Hippocampal formation (tissue), 2 donors: ENCODE measurements at places on chromosomes 6 and 20.

DNA sequence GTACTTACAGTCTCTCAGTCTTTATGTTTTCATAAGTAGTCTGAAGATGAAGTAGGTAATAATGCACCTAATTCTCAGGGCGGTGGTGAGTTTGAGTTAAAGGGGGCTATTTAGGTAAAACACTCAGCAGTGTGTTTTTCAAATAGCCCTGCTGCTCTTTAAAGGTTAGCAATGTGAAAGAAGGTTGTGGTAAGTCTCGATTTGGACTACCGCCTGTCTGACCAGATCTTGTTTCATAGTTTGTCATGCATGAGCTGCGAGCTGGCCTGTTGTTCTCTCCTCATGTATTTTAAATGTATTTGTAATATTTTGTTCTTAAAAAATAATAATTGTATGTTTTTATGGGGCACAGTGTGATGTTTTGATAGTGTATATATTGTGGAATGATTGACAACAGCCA, 340.2 kb downstream of the DHX35 start:
- no peak for DNase-seq

DNA sequence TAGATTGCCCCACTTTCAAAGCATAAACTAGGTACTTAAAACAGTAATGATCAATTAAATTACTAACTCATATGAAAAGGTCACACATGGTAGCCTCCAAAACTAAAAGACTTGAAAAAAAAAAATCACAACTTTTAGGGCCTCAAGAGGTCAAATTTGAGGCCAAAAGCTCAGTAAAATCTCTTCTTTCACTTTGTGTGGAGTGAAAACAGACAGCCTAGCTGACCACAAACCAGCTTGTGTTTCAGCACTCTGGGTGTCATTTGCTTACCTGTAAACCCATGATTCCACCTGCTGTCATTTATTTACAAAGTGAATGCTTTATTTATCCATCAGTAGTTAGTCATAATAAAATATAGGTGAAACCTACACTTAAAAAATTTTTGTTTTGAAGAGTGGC, 34.0 kb downstream of the GNAS start:
- DNase-seq = no peak

DNA sequence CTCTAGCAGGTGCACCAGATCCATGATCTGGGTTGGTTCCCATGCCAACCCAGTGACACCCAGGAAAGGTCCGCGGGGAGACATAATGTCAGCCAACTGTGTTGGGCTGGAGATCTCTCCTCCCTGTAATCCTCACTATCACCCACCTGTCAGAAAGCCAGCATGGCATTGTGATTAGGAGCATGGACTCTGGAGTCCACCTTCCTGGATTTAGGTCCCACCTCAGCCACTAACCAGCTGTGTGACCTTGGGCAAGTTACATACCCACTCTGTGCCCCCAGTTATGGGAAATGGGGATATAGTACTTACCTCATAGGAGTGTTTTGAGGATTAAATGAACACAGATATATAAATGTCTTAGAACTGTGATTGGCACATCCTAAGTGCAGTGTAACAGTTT, 97.9 kb downstream of the ZDHHC14 start:
- no peak for DNase-seq

DNA sequence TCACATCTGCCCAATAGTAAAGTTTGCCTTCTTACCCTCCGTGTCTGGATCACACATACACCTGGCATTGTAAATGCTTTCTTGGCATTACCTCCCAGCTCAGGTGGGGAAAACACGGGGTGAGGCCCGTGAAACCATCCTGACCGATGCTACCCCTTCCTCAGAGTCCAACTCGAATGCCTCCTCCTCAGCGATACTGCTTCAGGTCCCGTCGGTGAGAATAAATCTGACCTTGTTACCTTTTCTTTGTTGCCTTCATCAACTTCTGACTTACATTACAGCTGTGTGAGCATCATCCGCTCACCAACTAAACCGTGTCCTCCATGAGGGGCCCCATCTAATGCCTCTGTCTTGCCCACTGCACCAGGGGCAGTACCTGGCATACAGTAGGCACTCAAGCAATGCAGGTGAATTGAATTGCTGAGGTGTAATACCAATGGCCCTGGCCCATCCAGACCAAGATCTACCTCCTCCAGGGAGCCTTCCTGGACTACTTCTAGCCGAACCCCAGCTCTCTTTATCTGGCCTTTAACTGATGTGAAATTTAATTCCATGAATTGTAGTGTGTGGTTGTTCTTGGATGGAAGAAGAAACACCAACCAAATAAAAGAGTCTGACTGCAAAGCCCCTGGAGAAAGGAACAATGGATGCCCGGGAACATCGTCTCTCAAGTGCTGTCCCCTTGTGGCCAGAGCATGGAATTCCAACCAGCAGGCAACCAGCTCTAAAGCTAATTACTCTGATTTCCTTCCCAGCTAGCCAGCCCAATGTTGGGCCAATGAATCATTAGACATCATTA, 141.5 kb downstream of the ANKRD60 start:
- no peak for DNase-seq

GRCh38 chr20:38135271-38135650, 29.8 kb downstream of the TGM2 start:
- no peak for DNase-seq

DNA sequence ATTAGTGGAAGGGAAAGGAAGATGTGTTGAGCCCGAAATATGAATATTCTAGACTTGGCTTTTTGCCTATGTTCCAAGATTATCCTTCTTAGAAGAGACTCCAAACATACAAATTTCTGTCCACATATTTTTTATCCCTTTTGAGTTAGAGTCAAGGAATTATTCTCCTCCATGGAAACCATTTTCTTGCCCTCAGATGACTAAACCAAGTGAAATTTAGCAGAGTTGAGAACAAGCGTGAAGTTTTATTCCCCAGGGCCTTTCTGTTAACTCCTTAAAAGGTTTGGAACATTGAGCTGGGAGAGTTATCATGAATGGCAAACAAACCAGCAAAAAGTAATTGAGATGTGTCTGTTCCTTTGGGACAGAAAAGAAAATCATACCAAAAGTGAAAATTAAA, 286.1 kb upstream of the PLCB4 start:
- no peak for DNase-seq

- no peak for DNase-seq
Observed at GRCh38 chr20:40743141-40743775, 54.2 kb upstream of the MAFB start.

- no peak for DNase-seq
Observed at GRCh38 chr20:17681726-17682102, 328 bp downstream of the RRBP1 start.

- no peak for DNase-seq
Observed at GRCh38 chr20:8094850-8095249, 37.2 kb upstream of the PLCB1 start.

DNA sequence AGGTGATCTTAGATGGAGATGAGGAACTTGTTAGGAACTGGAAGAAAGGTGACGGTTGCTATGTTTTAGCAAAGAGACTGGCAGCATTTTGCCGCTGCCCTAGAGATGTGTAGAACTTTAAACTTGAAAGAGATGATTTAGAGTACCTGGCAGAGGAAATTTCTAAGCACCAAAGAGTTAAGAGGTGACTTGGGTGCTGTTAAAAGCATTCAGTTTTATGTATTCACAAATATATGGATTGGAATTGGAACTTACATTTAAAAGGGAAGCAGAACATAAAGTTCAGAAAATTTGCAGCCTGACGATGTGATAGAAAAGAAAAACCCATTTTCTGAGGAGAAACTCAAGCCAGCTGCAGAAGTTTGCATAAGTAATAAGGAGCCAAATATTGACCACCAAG, 176.3 kb downstream of the MOXD1 start:
- DNase-seq = no peak

- DNase-seq = no peak
Observed at GRCh38 chr6:93036835-93037234, 382.5 kb downstream of the EPHA7 start.

GRCh38 chr20:15654208-15654649, 919.0 kb downstream of the KIF16B start:
- DNase-seq = peak; percentile 38

GRCh38 chr6:148608199-148608951, 138.5 kb upstream of the UST start:
- no peak for DNase-seq

GRCh38 chr6:138339024-138339423, 38.7 kb upstream of the SMIM28 start:
- no peak for DNase-seq

GRCh38 chr20:63858393-63859165, 2.7 kb upstream of the ABHD16B start:
- DNase-seq = no peak

DNA sequence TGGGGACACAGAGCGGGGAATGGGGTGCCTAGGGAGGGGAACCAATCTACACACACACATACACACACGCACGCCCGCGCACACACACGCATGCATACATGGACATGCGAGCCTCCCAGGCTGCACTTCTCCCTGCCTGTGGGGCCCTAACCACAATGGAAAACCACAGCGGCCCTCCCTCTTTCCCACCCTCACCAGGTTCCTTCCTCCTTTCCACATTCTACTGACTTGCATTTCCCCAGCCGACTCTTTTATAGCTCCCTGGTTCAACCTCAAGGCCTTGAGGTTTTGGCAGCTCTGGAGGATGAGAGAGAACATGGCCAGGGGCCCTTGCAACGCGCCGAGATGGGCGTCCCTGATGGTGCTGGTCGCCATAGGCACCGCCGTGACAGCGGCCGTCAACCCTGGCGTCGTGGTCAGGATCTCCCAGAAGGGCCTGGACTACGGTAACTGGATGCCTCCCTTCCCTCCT, at the start of gene BPI:
TSS of gene BPI (plus strand) at position 249 of the 472 bp plus-strand sequence. CDS start at position 317, 68 bp downstream.
- DNase-seq = peak; percentile 7

DNA sequence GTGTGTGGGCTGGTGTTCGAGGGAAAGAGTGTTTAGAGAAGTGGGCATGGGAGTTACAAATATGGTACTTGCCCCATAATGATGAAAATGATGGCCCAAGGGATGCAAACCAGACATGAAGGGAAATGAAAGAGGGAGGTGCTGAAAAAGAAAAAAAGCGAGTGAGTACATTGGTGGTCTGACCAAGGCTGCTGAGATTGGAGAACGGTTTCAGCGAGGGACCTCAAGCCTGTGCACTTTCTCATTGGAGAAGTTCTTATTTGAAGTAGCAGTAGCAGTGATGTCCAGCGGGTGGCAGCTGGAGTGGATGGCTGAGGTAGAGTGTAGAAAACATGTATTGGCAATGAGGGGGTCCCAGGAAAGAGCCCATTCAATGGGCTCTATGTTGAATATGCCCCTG, 54.8 kb downstream of the TNFAIP3 start:
- no peak for DNase-seq

- no peak for DNase-seq
Observed at GRCh38 chr6:146123616-146124015, 94.8 kb downstream of the GRM1 start.
